ENCODE measurements at places on chromosomes 16 and 17. TPM values are rescaled to one million over a fixed set of nuclear protein-coding genes. Genes with fewer than 3 reads are reported as not detected.

Gene CDH5
- 1.2 TPM for total RNA-seq

Gene CCDC200
- not detected for total RNA-seq

Gene DCTN5
- total RNA-seq, result 32.6 TPM

Gene HAP1
- 0.14 TPM for total RNA-seq

Gene C17orf78
- not detected for total RNA-seq

Gene CHAD
- total RNA-seq, result not detected

- no peak for DNase-seq
Observed at GRCh38 chr17:5694551-5694950, 110.2 kb upstream of the NLRP1 start.

DNA sequence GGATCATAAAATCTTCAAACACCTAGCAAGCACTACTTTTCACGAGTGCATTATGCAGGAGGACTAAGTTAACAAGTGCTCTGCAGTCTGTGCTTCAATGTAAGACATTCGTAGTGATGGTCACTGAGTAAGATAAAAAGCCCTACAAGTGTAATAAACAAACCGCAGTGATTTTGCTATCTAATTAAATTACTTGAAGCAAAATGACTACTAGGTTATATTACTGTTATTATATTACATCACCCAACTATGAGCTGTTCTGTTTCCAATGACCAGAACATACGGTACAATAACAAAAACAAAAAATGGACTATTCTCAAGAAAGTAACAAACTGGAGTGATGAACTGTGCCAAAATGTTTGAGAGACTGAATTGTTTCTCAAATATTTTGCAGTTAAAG lies 11.2 kb downstream of the KLHL10 start:
- no peak for DNase-seq

DNA sequence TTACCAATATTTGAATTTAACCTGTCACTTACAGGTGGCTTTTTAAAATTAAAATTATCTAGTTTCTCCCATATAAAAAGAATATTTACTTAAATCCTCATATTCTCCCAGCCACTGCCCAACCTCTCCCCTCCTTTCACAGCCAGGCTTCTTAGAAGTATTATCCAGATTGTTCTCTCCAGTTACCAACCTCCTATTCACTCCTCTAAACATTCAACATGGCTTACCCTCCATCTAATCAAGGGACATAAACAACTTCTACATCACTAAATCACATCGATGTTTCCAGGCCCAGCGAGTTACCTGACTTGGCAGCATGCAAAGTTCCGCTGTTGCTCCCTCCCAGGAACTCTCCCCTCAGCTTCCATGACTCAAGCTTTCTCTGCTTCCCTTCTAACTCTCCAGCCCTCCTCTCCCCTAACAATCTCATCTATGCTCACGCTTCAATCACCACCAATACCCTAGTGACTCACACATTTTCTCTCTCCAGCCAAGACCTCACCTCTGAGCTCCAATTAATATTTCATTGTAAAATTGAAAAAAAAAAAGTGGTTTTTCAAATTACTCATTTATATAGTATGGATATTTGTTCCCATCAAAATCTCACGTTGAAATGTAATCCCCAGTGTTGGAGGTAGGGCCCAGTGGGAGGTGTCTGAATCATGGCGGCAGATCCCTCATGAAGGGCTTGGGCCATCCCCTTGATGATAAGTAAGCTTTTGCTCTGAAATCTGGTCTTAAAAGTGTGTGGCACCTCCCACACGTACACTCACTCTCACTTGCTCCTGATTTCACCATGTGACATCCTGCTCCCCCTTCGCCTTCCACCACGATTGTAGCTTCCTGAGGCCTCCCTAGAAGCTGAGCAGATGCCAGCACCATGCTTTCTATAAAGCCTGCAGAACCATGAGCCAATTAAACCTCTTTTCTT lies 88.5 kb downstream of the HELZ start:
- peak; percentile 74 for DNase-seq

DNA sequence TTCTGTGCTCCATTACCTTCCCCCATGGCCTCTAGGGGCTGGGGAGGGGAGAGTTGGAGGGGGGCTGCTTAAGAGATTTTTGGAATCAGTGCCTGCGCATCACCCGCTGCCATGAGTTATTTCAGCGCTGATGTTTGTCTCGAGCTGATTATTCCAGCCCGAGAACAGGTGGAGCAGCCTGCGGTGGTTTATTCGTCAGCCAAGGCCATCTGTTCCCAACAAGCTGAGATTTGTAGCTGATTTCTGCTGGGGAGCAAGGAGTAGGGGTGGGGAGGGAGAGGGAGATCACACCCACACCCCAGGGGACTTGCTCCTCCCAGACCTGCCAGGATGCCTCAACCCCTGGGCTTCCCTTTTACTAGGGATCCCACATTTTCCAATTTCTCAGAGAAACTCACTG lies 23.1 kb downstream of the PIPOX start:
- no peak for DNase-seq

GRCh38 chr17:63039342-63039741 lies 73.3 kb downstream of the TANC2 start:
- DNase-seq, result no peak

GRCh38 chr17:7237761-7238419 lies 1.4 kb downstream of the PHF23 start:
- DNase-seq, result no peak

GRCh38 chr16:70665113-70665694 lies 18.8 kb downstream of the IL34 start:
- DNase-seq, result no peak

- no peak for DNase-seq
Observed at GRCh38 chr17:17937201-17937853, 34.9 kb downstream of the TOM1L2 start.

DNA sequence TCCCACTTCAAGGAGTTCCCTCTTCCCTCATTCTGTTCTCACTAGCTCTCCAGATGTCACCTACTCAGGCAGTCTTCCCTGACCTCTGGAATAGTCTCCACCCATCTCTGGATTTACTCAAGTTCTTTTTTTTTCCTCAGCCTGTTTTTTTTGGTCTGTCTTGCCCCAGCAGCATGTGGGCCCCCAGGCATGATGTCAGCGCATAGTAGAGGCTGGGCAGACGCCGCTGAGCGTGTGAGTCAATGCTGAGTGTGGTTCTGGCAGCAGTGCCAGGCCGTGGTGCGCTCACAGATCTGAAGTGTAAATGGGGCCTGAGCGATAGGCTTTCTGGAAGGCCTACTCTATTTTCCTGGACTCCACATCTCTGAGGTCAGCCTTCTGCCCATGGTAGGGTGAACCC lies 2.7 kb upstream of the KCNJ18 start:
- peak; percentile 0 for DNase-seq

DNA sequence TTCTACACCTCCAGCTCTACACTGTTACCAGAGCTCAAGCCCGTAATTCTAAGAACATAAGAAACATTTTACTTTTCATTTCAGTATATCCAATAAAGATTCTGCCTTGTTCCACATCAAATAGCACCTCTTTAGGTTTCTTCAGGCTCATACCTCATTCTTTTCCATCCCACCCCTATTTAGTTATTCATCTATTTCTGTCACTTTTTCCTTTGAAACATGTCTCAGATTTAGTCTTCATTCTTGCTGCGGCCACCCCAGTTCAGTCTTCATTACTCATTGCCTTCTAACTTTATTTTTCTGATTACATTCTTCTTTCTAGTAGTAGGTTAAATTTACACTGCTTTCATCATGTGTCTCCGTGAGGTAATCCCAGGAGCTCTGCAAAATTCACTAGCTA lies 33.5 kb downstream of the PPM1E start:
- DNase-seq, result no peak

GRCh38 chr17:40422990-40423633 lies 5.4 kb upstream of the TOP2A start:
- DNase-seq, result no peak

GRCh38 chr16:87416826-87417527 lies 24.8 kb downstream of the MAP1LC3B start:
- DNase-seq, result no peak

DNA sequence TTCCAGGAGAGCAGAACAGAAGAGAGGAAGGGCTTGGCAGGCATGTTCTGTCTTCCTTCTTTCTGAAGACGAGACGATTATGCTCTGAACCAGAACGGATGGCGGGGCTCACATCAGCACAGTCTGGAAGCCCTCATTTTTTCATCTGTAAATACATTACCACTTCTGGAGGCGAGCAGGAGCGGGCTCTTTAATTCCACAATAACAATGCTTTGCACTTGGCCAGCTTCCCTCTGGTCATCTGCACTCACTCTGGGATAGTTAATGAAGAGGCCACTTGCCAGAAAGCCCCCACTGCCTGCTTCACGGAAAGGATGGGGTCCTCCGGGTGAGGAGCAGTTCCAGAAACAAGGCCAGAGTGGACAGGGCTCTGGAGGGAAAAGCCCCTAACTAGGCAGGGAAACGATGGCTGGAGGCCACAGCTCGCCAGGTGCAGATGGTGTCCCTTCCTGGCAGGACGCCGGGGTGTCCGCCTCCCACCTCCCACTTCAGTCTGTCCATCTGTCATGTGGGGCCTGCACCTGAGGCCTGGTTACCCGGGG lies 13.1 kb upstream of the BCAR1 start:
- DNase-seq, result no peak

DNA sequence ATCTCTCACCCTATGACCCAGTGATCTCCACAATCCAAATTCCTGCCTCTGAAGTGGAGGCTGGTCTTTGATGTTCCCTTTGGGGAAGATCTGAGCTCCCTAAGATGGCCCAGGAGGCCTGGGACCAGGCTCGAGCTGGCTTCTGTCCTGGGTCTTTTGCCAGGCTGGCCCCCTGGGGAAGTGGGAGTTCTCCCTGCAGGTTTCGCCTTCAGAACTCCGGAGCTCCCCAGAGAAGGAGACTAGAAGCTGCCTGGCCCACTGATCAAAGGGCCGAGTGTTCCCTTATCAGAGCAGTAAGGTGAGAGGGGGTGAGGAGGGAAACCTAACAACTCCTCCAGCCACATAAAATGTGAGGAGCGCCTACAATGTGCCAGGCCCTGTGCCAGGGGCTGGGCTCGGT lies 147.1 kb downstream of the IRF8 start:
- DNase-seq, result no peak

DNA sequence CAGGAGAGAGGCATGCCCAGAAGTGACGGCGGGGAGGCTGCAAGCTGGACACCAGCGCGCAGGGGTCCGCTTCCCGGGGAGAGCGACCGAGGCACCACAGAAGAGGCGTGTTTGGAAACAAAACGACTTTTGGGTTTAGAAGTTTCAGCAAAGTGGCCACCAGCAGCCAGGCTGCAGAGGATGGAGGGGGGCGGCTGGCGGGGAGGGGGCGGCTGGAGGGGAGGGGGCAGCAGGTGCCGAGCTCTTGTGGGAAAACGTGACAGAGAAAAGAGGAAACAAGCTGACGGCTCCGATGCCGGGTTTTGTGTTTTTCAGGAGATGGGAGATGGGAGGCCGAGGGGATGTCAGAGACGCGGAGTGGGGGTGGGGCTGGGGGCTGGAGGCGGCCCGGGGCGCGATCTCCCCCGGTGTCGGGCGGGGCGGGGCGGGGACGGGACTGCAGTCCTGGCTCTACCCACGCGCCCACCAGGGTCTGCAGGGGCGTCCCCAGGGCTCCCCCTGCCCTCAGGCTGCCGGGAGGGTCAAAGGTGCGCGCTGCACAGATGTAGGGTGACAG lies 32.1 kb upstream of the RPH3AL start:
- DNase-seq, result no peak

DNA sequence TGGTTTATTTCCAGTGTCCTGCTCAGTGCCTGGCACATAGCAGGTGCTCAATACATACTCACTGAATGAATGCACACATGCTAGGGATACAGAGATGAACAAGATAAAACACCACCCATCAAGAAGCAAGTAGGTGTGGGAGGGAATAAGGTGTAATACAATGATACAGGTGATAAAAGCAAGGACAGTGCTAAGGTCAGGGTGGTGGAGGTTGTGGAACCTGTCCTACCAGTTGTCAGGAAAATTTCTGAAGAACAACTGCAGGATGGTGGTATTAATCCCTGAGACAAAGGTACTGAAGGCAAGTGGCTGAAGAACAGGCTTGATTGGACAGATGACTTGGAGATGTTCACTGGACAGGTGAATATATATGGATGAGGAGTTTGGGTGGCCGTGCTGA lies 1.8 kb downstream of the KNOP1 start:
- no peak for DNase-seq

DNA sequence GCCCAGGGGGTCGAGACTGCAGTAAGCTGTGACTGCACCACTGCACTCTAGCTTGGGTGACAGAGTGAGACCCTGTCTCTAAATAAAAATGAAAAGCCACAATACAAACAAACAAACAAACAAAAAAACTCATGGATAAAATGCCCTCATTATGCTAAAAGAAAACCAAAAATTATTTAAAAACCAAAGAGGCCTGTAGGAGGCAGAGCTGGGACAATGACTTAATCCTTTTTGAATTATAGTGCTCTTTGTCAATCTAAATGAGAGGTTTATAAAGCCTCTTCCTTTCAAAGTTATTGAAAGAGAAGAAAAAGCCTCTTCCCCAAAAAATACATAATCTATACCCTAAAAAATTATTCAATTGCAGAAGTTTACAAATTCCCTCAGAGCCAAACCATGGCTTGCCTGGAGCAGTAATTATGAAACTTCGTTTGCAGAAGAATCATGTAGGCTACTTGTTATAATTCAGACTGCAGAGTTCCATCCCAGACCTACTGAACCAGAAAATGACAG lies 18.5 kb downstream of the CRLF3 start:
- no peak for DNase-seq

DNA sequence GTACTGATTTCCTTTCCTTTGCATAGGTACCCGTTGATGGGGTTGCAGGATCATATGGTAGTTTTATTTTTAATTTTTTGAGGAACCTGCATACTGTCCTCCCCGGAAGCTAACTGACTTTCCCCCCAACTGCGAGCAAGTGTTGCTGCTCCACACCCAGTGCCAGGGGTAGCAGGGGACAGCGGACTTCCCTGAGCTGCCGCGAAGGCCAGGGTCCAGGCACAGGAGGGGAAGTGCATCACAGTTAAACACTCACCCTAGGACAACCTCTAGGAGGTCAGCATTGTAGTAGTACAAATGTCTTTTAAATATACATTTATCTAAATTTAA lies 201.7 kb downstream of the NPIPB11 start:
- no peak for DNase-seq

GRCh38 chr16:70349783-70350182 lies 3.1 kb downstream of the DDX19A start:
- DNase-seq, result no peak

- DNase-seq, result no peak
Observed at GRCh38 chr17:76614912-76615617, 28.5 kb downstream of the ST6GALNAC1 start.

DNA sequence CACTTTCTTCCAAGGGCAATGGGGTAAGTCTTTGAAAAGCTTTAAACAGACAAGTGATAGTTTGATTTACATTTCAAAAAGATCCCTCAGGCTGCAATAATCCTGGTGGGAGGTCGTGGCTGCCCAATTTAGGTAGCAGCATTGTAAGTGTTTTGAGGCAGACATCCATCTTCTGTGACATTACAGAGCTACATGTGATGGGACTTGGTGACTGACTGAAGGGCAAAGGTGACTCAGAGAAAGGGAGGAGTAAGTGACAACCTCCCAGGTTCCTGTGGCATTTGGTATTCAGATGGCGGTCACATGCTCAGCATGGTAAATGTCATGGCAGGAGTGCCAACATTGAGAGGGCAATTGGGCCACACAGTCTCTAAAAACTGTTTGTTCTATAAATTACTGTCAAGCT lies 26.5 kb downstream of the STAT3 start:
- DNase-seq, result no peak

- DNase-seq, result no peak
Observed at GRCh38 chr16:66562986-66563385, 3.3 kb upstream of the CMTM1 start.
